Effector memory CD8-positive, alpha-beta T cell (primary cell): ENCODE measurements at places on chromosomes 16 and 17.
A peak's percentile ranks its signal among the peaks of the same experiment; 100 is the strongest.

- peaks cover under 1% of the 10 kb centered on the region for H3K36me3 ChIP-seq
- no peaks in the 10 kb centered on the region for H3K27me3 ChIP-seq
- no peak for DNase-seq
- H3K4me3 ChIP-seq = no peak overlapping the region
- H3K27ac ChIP-seq = no peak overlapping the region
- peaks cover 16% of the 10 kb centered on the region for H3K4me1 ChIP-seq
These were observed 35.9 kb upstream of the FOXJ1 start for GRCh38 chr17:76176701-76177574.

DNA sequence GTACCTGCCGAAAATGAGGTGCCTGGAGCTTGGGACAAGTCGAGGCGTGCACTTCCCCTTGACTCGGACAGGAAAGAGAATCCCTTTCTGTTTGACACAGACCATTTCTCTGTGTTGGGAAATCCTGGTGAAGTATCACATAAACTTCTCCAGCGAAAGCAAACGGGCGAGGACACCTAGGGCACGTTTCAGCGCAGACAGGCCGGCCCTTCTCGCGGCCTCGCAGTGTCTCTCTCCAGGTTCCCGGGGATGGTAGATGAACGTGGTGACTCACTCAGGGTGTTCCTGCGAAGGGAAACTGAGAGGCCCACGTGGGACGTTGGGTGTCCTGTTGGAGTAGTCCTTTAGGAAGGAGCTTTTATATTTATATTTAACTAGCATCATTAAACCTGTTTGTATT is 36.3 kb upstream of the ZNF750 start:
- H3K4me3 ChIP-seq = no peak overlapping the region
- peaks cover 19% of the 10 kb centered on the region for H3K36me3 ChIP-seq
- DNase-seq = no peak
- peaks cover 31% of the 10 kb centered on the region for H3K4me1 ChIP-seq

- H3K4me1 ChIP-seq = peaks cover 19% of the 10 kb centered on the region
- no peak overlapping the region for H3K4me3 ChIP-seq
- peaks cover 33% of the 10 kb centered on the region for H3K36me3 ChIP-seq
- no peak for DNase-seq
- peaks cover 10% of the 10 kb centered on the region for H3K27me3 ChIP-seq
These were observed 3.0 kb upstream of the ZDHHC7 start for GRCh38 chr16:85014311-85014710.

DNA sequence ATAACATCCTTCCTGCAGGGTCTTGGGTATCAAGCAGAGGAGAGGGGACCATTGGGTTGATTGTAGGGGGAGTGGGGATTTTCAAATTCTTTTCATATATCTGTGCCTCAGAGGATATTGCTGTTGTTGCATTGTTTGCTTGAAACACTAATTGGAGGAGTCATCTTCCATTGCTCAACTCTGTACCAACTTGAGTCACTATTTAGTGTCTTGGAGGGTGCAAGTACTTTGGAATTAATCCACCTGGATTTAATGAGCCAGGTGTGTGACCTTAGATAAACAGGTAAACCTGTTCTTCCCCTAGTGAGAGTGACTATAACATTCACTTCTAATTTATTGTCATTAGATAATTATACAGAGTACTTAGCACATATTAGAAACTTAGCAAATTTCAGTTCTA is 151.3 kb upstream of the CNTNAP4 start:
- H3K36me3 ChIP-seq = no peaks in the 10 kb centered on the region
- DNase-seq = no peak
- no peaks in the 10 kb centered on the region for H3K27me3 ChIP-seq
- H3K4me3 ChIP-seq = no peak overlapping the region
- no peak overlapping the region for H3K27ac ChIP-seq

- H3K36me3 ChIP-seq = no peaks in the 10 kb centered on the region
- H3K27ac ChIP-seq = no peak overlapping the region
- no peak overlapping the region for H3K4me3 ChIP-seq
These were observed 127.8 kb downstream of the CPPED1 start for GRCh38 chr16:12675852-12676251.

DNA sequence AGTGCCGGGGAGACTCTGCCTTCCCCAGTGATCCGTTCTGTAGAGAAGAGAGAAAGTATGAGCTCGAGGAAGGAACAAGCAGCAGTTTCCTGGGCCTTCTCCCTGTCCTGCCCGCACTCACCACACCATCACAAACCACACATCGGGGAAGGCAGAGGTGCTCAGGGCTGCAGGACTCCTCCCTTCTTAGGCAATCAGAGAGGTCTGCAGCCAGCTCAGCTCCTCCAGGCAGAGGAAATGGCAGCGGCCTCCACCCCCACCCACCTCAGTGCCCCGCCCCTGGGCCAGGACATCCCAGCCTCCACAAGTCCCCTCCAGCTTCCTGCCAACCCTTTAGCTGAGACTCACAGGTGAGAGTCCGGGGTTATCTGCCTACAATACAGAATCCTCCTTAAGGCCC is 2.0 kb downstream of the ZNF319 start:
- H3K27me3 ChIP-seq = no peaks in the 10 kb centered on the region
- H3K27ac ChIP-seq = peak overlapping the region; percentile 78
- peaks cover 54% of the 10 kb centered on the region for H3K4me1 ChIP-seq
- H3K4me3 ChIP-seq = peak overlapping the region; percentile 82

- H3K4me1 ChIP-seq = peaks cover 12% of the 10 kb centered on the region
- H3K36me3 ChIP-seq = peaks cover 7% of the 10 kb centered on the region
- no peak overlapping the region for H3K27ac ChIP-seq
- no peaks in the 10 kb centered on the region for H3K27me3 ChIP-seq
These were observed 21.6 kb upstream of the METRNL start for GRCh38 chr17:83057793-83058265.
